CD8-positive, alpha-beta T cell (primary cell): ENCODE measurements at places on chromosomes 1 and 21.

- no peak for DNase-seq
Measured at GRCh38 chr1:151970626-151971025, 23.0 kb downstream of the S100A10 start.

GRCh38 chr1:30525631-30525970, 197.8 kb downstream of the MATN1 start:
- DNase-seq: no peak

GRCh38 chr1:66546047-66546810, 12.3 kb downstream of the SGIP1 start:
- DNase-seq: no peak

- DNase-seq: no peak
Measured at GRCh38 chr1:83318366-83318765, 680.6 kb downstream of the TTLL7 start.

DNA sequence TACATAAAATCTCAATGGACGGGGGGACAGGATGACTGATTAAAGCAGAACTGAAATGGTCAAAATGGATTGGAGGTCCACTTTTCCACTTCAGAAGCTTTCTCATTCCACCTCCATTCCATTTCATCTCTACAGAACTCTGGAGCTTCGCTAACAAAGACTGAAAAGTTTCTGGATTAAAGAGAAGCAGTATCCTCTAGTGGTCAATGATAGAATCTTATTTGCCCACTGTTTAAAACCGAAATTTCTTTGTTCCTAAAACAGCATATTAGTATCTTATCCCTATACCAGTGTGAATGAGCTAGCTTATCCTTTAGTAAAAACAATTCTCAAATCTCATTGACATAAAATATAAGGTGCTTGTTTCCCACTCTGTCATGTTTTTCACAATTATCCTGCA, 890.6 kb downstream of the KCNT2 start:
- DNase-seq: no peak

GRCh38 chr1:209652121-209652735, at the start of gene LAMB3:
LAMB3 (minus strand) TSS chr1:209652425; CDS start chr1:209650944, 1,481 bp downstream.
- no peak for DNase-seq

GRCh38 chr1:228011721-228012311, 5.0 kb downstream of the WNT3A start:
- no peak for DNase-seq

- DNase-seq: no peak
Measured at GRCh38 chr1:41399145-41399795, 38.0 kb downstream of the FOXO6 start.

DNA sequence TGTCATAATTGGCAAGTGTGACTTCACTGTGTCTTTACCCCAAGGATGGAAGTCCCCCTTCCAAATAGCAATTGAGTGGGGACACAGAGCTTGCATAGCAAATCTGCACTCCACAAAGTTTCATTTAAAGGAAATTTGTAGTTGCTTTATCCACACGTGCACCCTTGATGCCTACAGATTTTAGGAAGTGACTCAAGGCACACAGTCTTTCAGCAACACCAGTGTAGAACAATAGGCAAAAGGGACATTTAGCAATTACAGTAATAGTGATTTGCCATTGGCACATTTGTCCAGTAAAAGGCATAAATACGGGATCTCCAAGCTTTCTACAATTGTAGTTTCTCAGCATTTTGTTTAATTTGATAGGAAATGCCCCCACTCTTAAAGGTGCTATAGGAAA, 43.4 kb upstream of the KAZN start:
- no peak for DNase-seq

DNA sequence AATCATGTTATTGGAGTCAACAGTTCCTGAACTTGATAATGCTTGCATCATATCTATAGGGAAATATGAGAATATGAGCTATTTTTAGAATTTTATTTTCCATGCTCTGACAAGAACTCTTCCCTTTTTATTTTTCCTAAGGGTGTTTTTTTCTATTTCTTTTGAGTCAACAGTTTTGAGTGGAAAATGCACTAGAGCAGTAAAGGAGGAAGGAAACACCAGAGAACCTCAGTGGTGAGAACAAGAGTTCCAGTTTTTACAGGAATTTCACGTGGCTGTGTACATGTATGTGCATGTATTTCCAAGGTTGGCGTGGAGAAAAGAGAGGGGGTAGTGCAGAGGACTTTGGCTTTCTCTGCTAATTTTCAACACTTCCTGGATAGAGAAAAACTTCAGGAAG, 63.6 kb upstream of the TNFSF18 start:
- DNase-seq: no peak

DNA sequence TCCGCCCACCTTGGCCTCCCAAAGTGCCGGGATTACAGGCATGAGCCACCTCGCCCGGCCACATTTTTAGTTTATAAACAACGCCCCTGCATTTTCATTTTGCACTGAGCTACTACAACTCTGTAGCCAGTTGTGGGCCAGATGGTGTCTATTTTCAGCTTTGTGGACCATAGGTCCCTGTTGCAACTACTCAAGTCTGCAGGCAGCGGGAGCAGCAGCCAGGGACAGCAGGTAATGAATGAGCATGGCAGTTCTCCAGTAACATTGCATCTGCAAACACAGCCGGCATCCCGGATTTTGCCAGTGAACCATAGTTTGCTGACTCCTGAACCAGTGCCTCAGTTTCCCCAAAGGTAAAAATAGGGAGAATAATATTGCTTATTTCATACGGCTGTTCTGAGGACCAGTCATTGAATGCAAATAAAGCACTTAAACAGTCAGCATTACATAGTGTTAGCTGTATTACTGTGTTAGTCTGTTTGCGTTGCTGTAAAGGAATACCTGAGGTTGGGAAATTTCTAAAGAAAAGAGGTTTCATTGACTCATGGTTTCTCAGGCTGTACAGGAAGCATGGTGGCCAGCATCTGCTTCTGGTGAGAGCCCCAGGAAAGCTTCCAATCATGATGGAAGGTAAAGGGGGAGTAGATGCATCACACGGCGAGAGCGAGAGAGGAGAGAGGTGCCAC, 65.5 kb upstream of the SLC45A1 start:
- no peak for DNase-seq

DNA sequence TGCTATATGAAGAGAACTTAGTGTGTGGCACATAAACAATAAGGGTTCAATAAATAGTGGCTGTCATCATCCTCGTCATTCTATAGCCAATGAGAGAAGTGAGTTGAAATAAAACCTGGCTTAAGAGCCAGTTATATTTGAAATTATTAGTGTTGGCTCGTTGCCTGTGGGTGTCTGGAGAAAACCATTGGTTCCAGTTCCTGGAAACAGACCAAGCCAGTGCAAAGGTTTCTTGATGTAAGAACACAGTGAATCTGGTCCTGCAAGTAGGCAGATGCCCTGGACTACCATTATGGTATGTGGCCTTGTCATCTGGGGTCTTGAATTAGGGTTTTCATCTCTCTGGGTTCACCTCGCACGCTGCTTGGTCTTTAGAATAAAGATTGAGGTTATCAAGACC, 43.3 kb downstream of the URB2 start:
- no peak for DNase-seq
